ENCODE measurements at places on chromosomes 2 and 18.

DNA sequence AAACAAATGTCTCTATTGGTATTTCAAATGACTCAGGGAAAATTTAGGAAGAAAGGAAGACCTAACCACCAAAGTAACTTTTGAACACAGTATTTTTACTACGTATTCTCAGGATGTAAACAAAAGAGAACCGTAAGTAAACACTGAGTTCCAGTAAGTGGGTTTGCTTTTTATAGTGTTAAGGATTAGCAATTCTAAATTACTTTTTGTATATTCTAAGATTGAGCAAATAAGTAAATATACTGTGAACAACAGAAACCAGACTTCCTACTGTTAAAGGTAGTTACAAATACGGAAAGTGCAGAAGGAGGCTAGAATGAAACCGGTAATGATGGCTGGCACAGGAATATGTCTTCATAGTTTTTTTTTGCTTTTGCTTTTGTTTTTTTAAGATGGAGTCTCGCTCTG, 31.5 kb downstream of the SESTD1 start:
- DNase-seq, result no peak

DNA sequence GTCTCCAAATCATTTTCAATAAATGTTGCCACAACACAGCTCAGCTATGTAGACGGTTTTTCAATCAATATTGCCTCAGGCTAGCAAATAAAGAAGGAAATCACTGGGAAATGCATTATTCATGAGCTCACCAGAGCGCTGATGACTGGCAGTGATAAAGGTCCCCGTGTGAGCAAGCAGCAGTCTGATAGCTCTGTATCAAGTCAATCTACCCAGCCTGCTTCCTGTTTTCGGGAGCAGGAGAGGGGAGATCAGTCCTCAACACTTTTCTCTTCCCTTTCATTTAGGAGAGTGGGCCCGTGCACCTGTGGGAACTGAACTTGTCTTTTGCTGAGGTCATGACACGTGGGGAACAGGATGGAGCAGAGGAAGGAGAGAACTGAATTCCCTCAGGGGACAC, 253.9 kb upstream of the SIX2 start:
- no peak for DNase-seq

- no peak for DNase-seq
Observed at GRCh38 chr2:43088143-43089073, 138.0 kb downstream of the ZFP36L2 start.

- DNase-seq, result no peak
Observed at GRCh38 chr2:26456440-26457250, 21.3 kb downstream of the OTOF start.

DNA sequence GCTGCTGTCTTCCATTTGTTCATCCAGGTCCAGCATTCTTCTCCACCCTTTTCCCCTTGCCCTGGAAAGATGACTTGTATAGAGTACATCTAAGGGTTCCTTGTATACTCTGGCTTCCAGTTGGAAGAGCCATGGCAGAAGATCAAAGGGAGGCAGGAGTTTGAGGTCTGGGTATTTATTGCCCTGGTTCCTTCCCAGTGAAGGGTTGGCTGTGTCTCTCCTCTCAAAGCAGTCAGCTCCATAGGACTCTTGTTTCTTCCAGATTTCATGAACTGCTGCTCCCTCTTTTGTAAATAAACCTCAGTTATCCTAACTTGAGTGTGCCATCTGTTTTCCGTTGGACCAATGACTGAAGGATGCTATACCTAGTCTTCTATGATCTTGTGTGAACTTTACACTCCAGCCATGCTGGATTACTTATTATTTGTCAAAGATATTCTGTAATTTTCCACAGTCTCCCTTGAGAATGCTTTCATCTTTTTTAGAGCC, 6.4 kb downstream of the BBS5 start:
- no peak for DNase-seq

DNA sequence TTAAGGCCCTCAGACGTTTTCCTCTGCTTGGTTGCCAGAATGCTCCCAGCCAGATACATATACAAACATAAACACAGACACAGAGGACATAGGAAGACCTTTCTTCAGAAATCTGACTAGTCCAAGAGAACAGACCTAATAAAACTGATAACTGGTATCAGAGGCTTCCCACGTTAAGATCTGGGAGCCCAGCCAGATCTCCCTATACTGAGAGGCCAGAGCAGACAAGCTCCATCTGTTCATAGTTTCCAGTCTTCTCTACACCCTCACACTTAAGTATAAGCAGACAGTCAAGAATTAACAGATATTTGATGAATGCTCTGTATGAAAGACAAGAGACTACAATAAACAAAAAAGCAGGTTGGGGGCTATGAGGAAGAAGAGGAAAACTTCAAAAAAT, 240.5 kb upstream of the CHAC2 start:
- DNase-seq, result no peak
